A549 treated with AZD2906 at 1 μM for 4 hours (cell line): ENCODE measurements at places on chromosomes 12 and 14. TPM values are rescaled to one million over a fixed set of nuclear protein-coding genes. Genes with fewer than 3 reads are reported as not detected.

RPGRIP1 gene
- 0.10 to 0.31 TPM (median 0.18 TPM) in 5 replicates for total RNA-seq

KRT72 gene
- 0.05 TPM in 1 of 5 replicates, not detected in the others for total RNA-seq

JPH4 gene
- total RNA-seq, result 0.06 to 0.21 TPM (median 0.11 TPM) in 5 replicates

GPRC5D gene
- 0.40 TPM in 1 of 5 replicates, not detected in the others for total RNA-seq

KLRK1 gene
- 0.18 TPM in 1 of 5 replicates, not detected in the others for total RNA-seq

SERPINA10 gene
- not detected in 5 replicates for total RNA-seq

AICDA gene
- 0.11 to 0.26 TPM (median 0.15 TPM) in 5 replicates for total RNA-seq

GNG2 gene
- total RNA-seq, result 2.7 to 3.6 TPM (median 3.3 TPM) in 5 replicates

TAS2R10 gene
- 0.06 to 0.09 TPM in 2 of 5 replicates, not detected in the others for total RNA-seq

ERBB3 gene
- 0.98 to 2.4 TPM (median 1.1 TPM) in 5 replicates for total RNA-seq

DBX2 gene
- not detected in 5 replicates for total RNA-seq

CLECL1 gene
- total RNA-seq, result not detected in 5 replicates

HRK gene
- total RNA-seq, result 1.4 to 2.1 TPM (median 1.8 TPM) in 5 replicates

AKAP6 gene
- 0.31 to 0.55 TPM (median 0.45 TPM) in 5 replicates for total RNA-seq

AMIGO2 gene
- total RNA-seq, result 47.0 to 69.7 TPM (median 67.3 TPM) in 5 replicates

DPF3 gene
- 0.05 to 0.16 TPM (median 0.10 TPM) in 5 replicates for total RNA-seq

SYT10 gene
- not detected in 5 replicates for total RNA-seq

KRT6B gene
- 0.05 to 0.07 TPM in 2 of 5 replicates, not detected in the others for total RNA-seq

RAP1B gene
- 169 to 234 TPM (median 172 TPM) in 5 replicates for total RNA-seq

RPL10L gene
- not detected in 5 replicates for total RNA-seq

GPR162 gene
- total RNA-seq, result 0.26 to 0.41 TPM (median 0.33 TPM) in 5 replicates

TEX22 gene
- total RNA-seq, result 0.10 to 0.20 TPM (median 0.14 TPM) in 5 replicates

SRGAP1 gene
- 9.3 to 12.2 TPM (median 9.8 TPM) in 5 replicates for total RNA-seq

TMCC3 gene
- total RNA-seq, result 0.99 to 1.5 TPM (median 1.4 TPM) in 5 replicates

KRT2 gene
- total RNA-seq, result 0.03 TPM in 1 of 5 replicates, not detected in the others

RFX4 gene
- total RNA-seq, result 0.06 to 0.18 TPM (median 0.08 TPM) in 3 of 5 replicates, not detected in the others

ZNF384 gene
- 50.4 to 60.8 TPM (median 56.9 TPM) in 5 replicates for total RNA-seq

TTC9 gene
- total RNA-seq, result 3.0 to 3.8 TPM (median 3.2 TPM) in 5 replicates

NTF3 gene
- total RNA-seq, result 0.05 to 0.07 TPM (median 0.07 TPM) in 3 of 5 replicates, not detected in the others
